ENCODE measurements at places on chromosomes 1 and 21.
A peak's percentile ranks its signal among the peaks of the same experiment; 100 is the strongest.

GRCh38 chr21:42523211-42523610 is 9.6 kb downstream of the SLC37A1 start:
- no peak for DNase-seq

DNA sequence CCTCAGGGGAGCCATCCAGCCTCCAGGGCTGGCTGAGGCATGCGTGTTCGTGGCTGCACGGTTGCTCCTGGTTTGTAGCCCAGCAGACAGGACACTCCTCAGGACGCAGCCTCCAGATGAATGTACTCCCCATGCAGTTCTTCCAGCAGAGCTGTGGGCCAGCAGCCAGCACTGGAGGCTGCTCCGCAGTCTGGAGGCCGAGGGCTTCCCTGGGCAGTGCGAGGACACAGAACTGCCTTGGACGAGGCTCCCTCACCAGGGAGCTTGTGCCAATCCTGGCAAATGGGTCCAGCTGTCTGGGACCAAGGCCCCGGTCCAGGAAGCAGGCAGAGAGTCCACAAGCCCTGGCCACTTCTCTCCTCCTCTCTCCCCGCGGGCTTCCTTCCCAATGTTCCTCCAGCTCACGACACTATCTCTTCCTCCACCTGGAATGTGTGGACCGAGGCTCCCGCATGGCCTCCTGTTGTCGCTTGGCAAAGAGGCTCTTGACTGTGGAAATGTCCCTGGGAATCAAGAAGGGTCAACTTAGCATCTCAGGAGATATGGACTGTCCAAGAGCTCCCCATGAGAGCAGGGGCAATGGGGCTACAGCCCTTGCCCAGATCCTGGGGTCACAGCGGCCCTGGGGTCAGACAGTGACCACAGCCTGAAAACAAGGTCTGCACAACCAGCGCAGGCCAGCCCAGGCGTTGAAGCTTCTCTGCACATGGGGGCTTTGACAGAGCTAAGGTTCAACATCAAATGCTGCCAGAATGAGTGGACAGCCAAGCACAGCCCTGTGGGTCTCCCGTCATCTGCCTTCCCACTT is 5.3 kb downstream of the EDN2 start:
- DNase-seq: no peak

GRCh38 chr1:113557187-113557586 is 166.9 kb downstream of the MAGI3 start:
- no peak for DNase-seq

DNA sequence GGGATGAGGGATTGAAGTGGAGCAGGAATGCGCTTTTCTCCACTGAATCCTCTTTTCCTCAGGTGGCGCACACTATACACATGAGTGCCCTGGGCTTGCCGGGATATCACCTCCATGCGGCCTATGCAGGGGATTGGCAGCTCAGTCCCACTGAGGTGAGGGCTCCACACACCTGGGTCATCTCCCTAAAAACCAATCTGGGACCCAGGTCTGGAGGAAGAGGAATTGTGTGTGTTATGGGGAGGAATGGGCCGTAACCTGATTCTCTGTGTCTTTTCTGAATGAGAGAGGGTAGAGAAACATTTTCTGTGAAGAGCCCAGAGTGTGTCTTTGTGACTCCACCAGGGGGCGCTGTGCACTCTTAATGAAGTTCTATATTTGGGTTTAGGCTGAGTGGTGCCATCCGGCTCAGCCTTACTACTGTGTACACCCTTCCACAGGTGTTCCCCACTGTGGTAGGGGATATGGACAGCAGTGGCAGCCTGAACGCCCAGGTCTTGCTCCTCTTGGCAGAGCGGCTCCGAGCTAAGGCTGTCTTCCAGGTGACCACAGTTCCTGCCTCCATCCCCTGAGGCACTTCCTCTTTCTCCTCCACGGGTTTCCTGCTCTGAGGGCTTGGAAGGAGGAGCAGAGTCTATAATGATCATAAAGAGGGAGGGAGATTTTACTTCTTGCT is 1.5 kb downstream of the TOMM40L start:
- peak; percentile 91 for DNase-seq

DNA sequence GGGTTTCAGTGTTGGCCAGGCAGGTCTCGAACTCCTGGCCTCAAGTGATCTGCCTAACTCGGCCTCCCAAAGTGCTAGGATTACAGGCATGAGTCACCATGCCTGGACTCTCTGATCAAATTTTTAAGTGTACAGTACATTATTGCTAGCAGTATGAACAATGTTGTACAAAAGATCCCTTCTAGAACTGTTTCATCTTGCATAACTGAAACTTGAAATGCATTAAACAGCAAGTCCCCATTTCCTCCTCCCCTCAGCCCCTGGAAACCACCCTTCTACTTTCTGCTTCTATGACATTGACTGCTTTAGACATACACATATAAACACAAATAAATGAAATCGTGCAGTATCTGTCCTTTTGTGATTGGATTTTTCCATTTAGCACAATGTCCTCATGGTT is 463.4 kb downstream of the PTPRC start:
- DNase-seq: no peak

DNA sequence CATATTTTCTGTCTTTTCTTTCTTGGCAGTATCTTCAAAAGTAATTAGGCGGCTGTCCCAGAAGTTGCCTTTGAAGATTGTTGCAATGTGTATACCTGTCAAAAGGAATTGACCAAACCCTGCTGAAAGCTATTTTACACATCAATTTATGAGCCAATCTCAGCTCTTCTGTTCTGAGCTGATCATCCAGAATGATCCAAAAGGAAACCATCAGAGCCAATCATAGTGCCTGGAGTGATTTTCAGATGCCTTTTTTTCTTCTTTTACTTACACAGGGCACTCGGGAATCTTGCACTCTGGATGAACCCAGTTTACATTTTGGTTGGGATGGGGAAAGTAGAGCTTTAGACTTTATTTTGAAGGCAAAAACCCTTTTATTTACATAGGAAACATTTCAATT is 21.8 kb upstream of the APOBEC4 start:
- no peak for DNase-seq
